ENCODE measurements at places on chromosomes 11 and 22. TPM values are rescaled to one million over a fixed set of nuclear protein-coding genes. Genes with fewer than 3 reads are reported as not detected.
A peak's percentile ranks its signal among the peaks of the same experiment; 100 is the strongest.

The CHRDL2 gene
- 0.30 TPM for total RNA-seq

DNA sequence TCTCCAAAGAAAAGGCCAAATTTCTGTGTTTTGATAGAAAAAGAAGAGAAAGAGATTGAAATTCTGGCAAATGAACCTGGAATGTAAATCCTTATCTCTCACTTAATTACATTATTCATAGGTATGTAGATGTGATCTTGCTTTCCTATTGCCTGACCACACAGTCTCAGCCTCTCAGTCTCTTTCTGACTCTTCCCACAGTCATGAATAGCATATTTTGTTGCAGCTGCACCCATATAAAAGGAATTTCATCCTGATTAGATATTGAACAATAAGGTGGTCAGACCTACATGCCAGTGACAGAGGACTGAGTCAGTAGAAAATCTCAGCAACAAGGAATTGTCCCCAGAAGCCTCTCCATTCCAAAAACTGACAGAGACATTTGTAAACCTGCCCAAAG lies 62.9 kb upstream of the LRRC4C start:
- DNase-seq = no peak

- DNase-seq = no peak
Observed at GRCh38 chr22:24683691-24684090, 80.7 kb downstream of the GGT1 start.

DNA sequence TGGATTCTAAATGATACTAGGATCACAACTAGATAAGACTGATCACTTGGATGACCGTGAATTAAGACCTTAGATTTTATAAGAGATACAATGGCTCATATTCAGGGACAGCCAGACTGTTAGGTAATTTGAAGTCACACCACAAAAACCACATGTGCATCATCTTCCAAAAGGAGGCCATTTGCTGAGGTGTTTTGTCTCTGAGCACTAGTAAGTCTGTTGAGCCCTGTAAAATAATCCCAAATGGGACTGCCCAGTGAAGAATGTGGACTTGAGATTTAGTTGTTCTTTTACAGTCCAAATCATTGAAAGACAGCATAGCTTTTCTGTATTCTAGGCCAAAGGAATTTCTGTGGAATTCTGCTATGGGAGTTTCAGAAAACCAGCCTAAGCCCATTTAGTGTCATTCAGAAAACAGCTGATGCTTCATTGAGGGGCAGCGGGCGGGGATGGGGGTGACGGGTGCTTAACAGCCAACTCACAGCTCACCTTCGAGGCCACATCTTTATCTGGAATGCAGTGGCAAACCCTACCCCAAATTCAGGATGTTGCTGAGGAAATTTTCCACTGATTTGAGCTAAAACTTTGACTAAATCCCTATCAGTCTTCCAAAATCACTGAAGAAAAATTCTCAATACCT lies 80.1 kb upstream of the BIRC3 start:
- no peak for DNase-seq

DNA sequence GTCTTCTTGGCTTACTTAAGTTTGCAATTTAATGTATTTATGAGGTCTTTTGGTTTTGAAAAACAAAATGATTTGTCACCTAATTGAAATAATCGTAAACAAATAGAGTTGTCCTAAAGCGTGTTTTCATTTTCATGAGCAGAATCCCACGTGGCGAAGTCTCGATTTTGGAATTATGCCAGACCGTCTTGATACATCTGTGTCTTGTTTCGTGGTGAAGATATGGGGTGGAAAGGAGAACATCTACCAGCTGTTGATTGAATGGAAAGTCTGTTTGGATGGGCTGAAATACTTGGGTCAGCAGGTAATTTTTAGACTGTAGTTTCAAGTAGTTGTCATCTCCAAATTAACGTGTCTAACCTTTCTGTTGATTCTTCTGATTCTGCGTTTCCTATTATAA lies 64.7 kb downstream of the UVRAG start:
- DNase-seq = no peak

DNA sequence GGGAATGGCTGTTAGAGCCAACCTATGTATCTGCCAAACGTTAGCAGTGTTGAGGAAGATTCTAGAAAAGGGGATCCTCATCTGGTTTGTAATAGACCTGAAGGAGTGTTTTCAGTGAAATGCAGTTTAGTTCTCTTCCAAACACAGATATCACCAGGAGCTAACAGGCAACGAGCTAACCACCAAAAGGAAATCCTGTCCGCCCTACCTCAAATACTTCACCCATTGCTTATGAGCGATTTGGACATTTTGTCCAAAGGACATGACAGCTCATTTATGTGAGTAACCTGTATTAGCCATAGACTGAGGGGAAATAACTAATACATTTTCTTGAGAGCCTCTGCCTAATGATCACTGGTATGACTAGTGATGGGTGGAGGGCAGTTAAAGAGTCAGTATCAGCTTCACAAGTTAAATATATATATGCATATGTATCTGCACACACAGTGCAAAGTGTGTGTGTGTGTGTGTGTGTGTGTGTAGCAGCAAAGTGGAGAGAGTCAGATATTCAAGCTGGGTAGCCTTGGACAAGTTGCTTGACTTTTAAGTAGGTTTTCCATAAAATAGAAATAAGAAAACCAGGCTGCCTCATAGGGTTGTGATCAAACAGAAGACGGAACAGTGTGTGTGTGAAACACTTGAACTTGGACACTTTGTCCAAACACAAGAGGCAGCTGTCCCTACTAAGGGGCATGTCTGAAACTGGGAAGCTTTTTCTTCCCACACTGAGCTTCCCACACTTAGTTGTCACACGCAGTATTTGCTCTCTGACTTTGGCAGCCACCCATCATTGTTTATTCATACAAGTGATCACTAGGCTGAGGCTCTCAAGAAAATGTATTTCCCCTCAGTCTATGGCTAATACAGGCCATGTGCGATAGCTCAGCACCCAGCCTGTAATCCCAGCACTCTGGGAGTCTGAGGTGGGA lies 940 bp upstream of the C11orf91 start:
- DNase-seq = peak; percentile 56

- DNase-seq = no peak
Observed at GRCh38 chr11:86678823-86679222, 6.4 kb upstream of the ME3 start.
